ENCODE measurements at places on chromosomes 1 and 21. TPM values are rescaled to one million over a fixed set of nuclear protein-coding genes. Genes with fewer than 3 reads are reported as not detected.

DNA sequence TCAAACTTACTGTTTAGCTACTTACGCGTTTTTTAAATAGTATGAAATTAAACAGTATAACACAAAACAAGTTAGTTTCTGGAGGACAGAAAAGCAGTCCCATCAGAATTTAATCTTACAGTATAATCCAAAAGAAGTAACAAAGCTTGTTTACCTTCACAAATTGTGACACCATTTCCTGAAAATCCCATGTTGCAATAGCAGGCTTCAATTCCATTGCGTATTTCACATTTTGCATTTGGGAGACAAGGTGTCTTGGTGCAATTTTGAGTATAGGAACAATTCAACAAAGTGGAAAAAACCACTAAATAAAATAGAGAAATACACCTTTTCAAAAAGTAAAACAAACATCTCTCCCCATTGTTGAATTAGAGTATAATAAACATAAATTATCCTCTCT, 1.6 kb downstream of the ADGRL4 start:
- no peak for DNase-seq

DNA sequence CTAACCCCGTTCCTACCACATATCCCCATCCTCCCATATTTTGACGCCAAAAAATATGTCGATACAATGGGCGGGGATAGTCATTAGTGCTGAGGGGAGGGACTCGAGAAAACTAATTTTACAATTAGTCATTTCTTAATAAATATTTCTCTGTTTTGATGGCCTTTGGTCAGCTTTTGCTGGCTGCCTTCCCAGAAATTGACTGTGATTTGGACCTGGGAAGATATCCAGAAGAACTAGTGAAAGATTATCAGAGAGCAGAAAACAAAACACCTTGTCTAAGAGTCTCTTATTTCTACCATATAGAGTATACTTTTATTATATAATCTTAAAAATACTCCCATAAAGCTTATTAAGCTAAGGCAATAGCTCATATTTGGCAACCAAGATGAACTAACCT, 247.6 kb downstream of the MRPL39 start:
- no peak for DNase-seq

DNA sequence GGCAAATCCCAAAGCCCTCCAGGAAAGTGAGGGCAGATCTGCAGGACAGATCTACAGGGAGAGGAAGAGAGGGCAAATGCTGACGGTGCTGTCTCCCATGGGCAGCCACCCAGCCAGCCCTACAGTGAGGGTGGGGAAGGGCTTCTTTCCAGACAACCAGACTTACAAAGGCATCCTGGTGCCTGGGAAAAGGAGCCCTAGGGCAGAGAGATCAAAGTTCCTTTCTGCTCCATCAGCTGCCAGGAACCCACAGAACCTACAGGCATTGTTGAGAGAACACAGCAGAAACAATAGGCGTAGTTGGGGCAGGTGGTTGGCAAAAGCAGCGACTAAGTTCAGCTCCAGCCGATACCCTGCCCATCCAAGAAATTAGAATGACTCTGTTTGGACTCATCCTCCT, 332.4 kb downstream of the KCNH1 start:
- no peak for DNase-seq

DNA sequence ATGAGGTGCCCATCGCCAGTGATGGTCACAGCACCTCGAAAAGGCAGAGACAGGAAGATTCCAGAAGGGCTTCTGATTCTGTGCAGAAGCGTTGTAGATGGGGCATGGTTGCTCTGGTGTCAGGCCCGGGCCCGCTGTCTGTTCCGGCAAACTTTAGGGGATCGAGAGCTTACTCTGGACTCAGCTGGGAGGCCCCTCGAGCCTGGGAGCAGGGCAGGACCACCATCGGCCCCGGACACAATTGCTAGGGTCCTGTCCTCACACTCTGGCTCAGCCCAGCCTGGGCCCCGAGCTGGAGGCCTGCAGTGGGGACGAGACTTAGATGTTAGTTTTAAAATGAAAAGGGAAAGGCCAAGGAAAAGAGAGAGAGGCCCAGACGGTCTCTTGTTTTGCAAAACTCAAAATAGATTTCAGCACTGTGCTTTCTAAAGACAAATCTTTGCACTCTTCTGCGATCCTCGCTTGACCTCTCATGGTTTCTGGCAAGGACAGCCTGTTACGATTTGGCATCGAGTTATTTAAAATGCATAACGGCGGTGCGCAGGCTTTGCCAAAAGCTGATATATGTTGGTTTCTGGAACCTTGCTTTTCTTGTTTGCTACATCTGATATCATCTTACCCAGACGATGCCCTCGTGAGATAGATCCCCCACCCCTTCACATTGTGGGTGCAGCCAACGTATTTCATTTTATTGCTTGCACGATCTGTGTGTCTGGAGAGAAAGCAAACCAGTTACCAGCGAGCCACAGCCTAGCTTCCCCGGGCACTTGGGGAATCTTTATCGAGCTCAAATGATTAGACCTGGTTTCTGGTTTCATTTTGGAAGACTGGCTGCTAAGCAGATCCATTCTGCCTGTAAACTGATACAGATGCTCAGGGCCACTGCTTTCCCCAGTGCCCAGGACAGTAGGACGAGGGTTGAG, 58.0 kb downstream of the PRDM16 start:
- no peak for DNase-seq

DNA sequence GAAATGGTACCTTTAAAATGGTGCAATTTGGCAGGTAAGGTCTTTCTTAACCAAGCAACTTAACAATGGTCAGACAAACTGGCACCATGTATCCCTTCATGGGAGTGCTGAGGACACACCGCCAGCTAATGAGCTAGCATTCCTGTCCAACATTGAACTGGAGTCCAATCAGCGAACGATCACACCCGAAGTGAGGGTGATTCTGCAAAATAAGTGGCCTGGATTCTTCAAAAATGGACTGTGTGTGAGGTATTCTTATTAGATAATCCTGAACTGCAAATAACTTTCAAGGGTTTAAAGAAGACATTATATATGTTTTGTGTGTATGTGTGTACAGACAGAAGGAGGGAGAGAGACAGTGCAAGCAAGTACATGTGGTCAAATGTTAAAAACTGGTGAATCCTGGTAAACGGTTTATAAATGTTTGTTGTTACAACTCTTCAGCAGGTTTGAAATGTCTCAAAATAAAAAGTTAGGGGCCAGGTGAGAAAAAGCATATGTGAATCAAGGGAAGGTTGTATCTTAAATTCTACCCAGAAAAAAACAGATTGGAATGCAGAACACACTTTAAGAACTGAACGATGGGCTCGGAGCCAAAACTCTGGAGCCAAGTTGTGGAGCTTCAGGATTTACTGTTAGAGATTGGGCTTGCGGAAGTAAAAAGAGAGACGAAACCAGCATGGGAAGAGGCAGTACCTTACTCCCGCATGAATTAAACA, 20.9 kb downstream of the GADD45A start:
- DNase-seq, result no peak

- no peak for DNase-seq
Measured at GRCh38 chr1:183734543-183735036, 70.3 kb upstream of the RGL1 start.

DNA sequence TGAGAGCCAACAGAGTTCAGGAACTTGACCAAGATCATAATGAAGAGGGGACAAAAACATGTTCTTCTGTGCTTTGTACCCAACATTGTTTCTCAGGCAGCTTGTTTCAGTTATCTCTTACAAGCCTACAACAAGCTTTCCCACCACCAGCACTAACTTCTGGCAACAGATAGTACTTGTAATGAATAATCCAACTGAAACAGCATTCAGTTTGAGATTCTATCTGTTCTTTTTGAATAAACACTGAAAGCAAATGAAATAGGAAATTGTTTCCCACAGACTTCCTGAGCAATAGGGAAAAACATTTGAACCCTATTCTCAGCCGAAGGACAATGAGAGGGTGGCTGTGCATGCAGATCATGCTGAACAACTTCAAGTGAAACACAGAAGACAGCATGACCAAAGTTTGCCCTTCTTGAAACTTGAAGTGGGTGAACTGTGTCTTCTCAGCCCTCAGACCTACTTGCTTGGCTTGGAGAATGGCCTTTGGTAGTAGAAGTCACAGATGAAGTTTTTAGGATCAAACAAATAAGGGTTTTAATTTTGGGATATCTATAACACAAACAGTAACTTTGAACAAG, 11.2 kb upstream of the HOOK1 start:
- no peak for DNase-seq

DNA sequence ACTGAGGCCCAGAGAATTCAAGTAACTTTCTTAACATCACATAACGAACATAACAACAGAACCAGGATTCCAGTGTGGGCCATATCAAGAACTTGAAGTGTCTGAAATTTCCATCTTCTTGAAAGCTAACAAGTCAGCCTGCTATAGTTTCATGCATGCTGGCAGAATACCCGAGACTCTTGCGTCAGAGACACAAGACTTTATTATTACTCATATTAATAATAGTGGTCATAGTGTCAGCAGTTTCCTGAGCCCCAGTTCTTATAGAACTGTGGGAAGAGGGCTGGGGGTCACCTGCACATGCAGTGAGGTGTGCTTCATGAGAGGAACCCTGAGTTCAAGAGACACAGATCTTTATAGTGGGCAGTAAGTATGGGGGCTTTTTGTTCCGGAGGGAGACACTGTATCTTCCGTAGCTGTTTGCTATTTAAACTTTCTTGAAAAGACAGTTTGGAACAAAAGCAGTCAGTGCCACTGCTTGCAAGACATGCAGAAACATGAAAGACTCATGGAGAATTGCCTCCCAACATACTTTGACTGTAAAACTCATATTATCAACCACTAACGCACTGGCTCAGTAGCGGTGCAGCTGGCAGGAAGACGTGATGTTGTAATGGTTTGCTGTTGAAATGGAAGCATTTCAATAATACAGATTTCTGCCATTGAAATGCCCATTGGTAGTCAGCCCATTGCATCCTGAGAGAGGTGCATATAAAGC, 339.2 kb downstream of the ADGRL2 start:
- DNase-seq, result no peak

DNA sequence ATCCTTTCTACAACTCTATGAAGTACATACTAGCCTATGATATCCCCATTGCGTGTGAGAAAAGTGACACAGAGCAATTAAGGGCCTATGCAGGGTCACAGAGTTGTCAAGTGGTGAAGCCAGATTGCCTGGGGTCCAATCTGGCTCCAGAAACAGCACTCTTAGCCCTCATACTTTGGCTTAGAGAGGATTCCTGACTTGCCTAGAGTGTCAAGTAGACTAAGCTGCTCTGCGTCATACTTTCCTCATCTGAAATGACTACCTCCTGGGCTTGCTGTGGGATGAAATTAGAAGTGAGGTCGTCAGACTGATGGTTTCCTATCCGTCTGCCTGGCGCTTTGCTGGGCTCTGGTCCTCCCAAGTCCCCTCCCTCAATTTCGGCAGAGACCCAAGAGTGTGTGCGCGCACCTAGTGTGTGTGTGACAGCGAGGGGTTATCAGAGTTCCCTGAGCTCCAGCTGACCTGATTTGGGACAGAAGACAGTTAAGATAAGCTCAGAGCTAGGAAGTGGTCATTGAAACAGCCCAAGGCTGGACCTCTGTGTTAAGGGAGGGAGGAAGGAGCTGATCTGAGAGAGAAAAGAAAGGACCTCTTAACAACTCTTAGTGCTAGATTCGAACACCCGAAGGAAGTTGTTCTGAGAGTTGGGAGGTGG, 5.4 kb upstream of the NUAK2 start:
- no peak for DNase-seq

DNA sequence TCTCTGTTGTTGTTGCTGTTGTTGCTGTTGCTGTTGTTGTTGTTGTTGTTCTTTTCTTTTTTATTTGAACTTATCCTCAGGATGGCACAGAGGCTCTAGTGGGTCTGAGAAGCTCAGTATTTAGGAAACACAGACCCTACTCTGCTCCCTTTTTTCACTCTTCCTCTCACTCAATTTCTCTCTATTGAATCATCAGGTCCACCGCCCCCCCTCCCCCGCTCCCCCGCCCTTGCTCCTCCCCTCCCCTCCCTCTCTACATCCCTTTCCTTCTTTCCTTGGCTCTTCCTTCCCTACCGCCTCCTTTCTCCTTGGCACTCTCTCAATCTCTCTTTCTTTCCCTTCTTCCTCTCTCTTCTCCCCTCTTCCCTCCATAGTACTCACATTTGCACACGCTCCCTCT, 218.5 kb upstream of the ZC3H12A start:
- DNase-seq, result no peak

DNA sequence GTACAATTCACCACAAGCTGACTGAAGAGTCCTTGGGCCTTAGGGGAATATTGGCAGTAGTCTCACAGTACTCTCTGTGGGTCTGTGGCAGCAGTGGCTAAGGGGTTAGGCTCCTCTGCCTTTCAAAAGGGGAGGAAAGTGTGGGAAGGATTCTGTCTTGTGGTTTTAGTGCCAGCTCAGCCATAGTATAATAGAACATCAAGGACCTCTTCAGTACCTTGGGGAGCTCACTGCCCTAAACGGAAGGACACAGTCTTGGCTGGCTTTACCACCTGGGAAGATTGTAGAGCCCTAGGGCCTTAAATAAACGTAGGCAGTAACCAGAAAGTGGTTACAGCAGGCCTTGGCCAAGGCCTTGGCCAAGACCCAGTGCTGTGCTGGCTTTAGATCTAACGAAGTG, 265.7 kb downstream of the COL11A1 start:
- DNase-seq, result no peak

DNA sequence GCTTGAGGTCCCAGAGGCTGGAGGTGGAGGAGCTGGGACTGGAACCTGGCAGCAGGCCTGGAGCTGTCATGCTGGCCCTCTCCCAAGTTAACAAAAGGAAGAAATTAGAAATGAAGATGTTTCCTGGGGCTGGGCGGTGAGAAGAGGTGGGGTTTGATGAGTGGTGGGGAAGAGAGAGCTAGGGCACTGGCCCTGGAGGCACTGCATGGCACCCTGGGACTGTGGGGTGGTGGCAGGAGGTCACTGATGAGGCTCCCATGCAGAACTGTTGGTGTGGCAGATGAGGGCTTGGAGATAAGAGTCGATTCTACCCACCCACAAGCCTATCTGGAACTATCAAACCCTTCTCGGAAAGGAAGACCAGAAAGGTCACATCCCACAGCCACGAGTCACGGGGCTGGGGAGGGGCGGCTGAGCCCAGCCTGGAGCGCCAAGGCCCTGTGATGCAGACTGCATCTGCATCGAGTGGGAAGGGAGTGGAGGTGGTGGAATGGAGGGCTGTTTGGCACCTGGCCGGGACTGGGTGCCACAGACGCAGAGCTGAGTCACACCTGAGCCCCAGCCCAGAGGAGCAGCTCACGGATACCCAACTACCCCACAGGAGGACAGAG, 29.4 kb downstream of the MRPL37 start:
- no peak for DNase-seq

GRCh38 chr1:1628754-1629429, 3.1 kb upstream of the MMP23B start:
- DNase-seq, result peak; percentile 41

ESRRG gene
- total RNA-seq, result 6.8 TPM

PER3 gene
- 33.3 TPM for total RNA-seq

CD2 gene
- total RNA-seq, result 7.1 TPM

ABCA4 gene
- 1.8 TPM for total RNA-seq

TSPAN1 gene
- total RNA-seq, result 144 TPM

S100A2 gene
- total RNA-seq, result 317 TPM

TDRKH gene
- total RNA-seq, result 12.3 TPM

RPTN gene
- not detected for total RNA-seq

KANK4 gene
- 0.13 TPM for total RNA-seq

SPATA1 gene
- 0.96 TPM for total RNA-seq

EPHX1 gene
- 116 TPM for total RNA-seq

All from ureter (tissue), 1 donor.